Hippocampal formation (tissue), 2 donors: ENCODE measurements at places on chromosomes 3 and 15.

- no peak for DNase-seq
Observed at GRCh38 chr3:184761075-184761841, 49.4 kb upstream of the MAGEF1 start.

GRCh38 chr15:56919609-56920366 is 1.3 kb downstream of the TCF12 start:
- no peak for DNase-seq

GRCh38 chr3:133941415-133941821 is 45.7 kb upstream of the RAB6B start:
- no peak for DNase-seq

DNA sequence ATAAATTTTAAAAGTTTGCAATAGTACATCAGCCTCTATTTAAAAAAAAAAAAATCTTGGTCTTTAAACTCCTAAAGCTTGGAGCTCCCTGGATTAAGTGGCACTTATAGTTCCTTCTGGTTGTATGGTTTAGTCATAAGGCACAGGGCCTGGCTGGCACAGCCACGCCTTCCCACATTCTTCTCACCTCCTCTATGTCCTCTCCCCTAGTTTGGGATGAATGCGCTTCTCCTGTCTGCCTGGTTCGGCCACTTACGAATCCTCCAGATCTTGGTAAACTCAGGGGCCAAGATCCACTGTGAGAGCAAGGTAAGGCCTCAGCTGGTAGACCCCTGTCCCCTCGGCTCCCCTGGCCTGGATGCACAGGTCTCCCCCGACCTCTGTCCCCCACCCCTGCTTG is 10.0 kb downstream of the ANKDD1A start:
- DNase-seq, result no peak

- DNase-seq, result no peak
Observed at GRCh38 chr3:136959599-136959998, 1.8 kb downstream of the IL20RB start.

GRCh38 chr15:28918141-28918983 is 32.6 kb downstream of the APBA2 start:
- no peak for DNase-seq

DNA sequence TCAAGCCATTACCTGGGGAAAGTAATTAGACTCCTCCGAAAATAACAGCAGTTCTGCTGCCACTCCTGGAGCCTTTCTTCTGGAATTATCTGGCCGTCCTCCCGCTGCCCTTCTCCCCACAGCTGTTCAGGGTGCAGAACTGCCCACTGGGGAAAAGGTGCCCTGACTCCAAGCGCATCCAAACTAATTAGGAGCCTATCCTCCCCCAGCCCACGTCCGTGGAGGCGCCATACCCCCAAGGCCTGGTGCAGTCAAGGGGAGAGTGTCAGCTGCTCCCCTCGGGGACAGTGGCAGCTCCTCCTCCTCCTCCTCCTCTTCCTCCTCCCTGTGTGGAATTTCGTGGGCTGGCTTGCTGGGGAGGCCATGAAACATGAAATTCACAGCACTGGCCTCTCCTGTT is 177.2 kb downstream of the XXYLT1 start:
- DNase-seq, result no peak

DNA sequence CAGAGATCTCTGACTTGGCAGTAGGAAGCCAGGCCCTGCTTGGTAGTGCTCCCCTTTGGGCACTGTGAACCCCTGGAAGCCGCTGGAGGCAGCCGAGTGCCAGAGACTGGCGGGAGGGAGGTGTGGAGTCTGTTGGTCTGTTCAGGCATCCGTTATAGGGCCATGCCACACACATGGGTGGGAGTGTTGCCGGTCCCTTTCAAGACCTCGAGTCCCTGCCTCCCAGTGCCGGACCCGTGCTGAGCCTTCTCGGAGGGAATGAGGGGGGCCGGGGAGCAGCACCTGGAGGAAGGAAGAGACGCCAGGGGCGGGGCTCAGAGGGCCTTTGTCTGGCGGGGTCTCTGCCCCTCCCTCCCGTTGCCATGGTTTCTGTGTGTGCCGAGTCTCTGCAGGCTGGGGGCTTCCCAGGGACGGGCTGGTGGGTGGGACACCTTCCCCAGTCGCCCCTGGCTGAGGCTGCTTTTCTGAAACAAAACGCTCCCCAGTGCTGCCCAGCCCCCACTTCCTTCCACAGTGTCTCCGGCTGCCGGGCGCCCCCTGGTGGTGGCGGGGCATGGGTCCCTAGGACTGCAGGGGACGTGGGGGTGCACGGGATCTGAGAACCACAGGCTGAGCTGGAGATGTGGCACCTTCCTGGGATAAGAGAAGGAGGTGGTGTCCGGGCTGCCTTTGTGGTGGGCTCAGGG is 10.0 kb downstream of the GNAI2 start:
- peak; percentile 61 for DNase-seq

- no peak for DNase-seq
Observed at GRCh38 chr3:165193366-165194254, 2.6 kb downstream of the SLITRK3 start.

DNA sequence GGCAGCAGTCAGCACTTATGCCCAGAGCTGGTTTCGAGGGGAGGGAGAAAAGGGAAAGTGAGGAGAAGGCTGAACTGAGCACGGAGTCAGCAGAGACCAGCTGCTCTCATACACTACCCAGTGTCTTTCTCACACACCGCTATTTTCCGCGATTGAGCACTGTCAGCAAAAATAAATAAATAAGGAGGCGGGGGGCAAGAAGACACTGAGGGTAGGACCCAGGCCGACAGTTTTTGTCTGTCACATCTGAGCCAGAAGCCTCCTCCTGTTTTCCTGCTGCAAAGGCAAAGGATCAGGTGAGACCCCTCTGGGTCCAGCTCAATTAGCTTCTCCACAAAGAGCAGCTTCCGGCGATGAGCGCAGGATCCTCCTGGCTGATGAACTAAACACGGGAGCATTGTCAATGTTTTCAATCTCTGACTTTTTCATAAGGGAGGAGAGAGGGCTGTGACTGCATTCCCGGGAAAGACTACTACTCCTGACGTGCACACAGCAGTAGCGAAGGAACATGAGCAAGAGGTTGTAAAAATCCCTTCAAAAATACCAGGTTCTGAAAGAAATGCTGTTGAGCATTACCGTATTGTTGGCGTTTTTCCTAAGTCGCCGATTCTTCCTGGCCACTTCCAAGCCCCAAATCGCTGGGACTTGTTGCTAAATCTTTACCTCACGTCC is 1.3 kb downstream of the FRMD5 start:
- peak; percentile 22 for DNase-seq

DNA sequence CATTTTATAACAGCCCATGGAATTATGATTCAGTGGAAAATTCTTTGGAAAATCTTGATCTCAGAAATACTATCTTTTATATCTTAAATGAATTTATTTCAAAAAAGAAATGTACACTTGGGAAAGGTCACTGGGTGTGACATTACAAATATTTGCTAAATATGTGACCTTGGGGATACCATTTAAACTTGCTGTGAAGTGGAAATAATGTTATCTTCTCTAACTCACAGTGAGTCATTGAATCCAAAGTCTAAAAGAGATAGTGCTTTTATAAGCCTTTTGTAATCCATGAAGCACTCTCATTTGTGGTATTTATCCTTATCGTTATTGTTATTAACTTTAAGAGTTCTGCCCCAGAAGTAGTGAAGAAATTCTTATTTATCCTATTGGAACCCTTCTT is 289.8 kb upstream of the SEMA6D start:
- DNase-seq, result no peak

DNA sequence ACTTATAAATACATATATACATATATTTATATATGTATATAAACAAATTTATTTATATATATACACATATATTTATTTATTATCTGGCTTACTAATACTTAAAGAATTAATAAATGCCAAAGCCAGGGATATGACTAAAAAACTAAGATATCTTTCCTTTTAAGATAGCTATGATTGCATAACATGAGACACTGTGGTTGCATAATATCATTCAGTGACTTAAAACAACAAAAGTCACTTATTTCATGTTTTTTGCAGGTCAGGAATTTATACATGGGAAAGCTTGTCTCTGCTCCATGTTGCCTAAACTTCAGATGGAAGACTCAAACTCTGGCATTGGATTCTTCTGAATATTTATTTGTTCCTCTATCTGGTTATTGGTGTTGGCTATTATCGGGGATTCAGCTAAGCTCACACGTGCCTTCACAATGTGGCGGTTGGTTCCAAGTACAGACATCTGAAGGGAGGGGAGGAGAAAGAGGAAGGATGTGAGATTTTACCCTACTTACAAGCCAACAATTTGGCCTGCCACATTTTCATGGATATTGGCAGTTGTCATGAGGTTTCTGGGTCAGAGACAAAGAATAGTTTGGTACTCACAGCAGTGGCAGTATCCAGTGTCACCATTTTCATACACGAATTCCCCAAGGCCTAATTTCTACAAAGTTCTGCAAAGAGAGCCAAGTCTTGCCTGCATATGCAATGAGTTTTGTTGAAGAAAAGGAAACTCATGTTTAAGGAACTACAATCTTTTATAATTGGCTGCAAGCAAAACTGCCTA is 381.6 kb downstream of the EPHA3 start:
- no peak for DNase-seq

GRCh38 chr15:33242165-33242564 is 47.7 kb upstream of the FMN1 start:
- DNase-seq, result no peak

GRCh38 chr3:63231643-63232042 is 46.5 kb upstream of the SYNPR start:
- DNase-seq, result no peak

GRCh38 chr15:99393641-99394040 is 142.4 kb downstream of the LRRC28 start:
- DNase-seq, result no peak
